ENCODE measurements at places on chromosomes 4 and X.

DNA sequence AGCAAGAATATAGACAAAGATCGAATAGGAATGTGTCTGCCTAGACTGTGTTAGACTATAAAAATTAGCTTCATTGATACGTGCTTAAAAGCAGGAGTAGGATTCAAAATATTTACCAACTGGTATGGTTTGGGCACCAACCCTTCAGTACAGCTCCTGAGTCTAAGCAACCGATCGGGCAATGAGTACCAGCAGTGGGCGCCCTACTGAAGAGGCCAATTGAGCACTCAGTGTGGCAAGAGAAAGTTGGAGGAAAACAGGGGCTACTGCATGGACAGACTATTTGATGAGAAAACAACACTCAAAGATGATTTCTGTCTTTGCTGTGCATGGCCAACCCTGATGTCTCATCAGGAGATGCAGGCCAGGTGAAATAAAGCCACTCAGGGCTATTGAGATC is 176.0 kb upstream of the NWD2 start:
- DNase-seq: no peak

DNA sequence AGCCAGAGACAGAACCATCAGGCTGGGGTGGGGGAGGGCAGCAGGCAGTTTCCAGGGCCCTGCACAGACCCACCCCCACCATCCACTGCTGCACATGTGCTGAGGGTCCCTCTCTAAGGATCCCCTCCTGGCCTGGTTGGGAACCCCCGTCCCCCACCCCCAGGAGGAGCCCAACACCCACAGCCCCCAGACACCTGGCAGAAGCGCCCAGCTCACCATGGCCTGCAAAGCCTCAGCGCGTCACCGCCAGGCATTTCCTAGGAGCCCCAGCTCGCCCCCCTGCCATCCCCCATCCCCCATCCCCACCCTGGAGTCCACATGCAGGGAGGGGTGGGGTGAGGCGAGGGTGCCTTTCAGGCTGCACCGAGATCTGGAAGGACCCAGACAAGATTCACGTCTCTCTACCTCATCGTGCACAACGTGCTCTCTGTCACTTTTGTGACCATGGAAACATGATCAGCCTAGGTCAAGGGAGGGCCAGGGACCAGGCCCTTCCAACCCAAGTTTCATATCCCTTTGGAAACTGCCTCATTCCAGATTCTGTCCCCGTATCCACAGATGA is 9.3 kb downstream of the MXD4 start:
- no peak for DNase-seq

DNA sequence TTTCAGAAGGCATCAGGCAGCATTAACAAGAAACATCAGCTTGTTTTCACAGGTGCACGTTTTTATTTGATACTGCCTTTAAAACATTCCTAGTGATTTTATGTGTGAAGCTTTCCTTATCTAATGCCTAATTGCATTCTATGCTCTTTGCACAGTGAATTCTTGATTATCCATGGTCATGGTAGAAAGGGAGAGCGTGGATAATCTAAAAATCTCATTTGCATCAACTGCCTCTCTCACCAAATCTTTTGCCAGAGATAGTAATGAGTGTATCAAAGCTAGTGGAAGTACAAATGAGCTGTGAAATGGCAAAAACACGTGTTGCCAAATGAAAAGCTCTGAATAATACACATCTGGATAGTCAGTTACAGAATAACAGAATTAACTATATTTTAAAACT is 170.5 kb downstream of the NAA11 start:
- DNase-seq: no peak

GRCh38 chrX:109958266-109958665 is 44.6 kb upstream of the TMEM164 start:
- no peak for DNase-seq

GRCh38 chr4:154120690-154121345 is 331.9 kb upstream of the SFRP2 start:
- no peak for DNase-seq

DNA sequence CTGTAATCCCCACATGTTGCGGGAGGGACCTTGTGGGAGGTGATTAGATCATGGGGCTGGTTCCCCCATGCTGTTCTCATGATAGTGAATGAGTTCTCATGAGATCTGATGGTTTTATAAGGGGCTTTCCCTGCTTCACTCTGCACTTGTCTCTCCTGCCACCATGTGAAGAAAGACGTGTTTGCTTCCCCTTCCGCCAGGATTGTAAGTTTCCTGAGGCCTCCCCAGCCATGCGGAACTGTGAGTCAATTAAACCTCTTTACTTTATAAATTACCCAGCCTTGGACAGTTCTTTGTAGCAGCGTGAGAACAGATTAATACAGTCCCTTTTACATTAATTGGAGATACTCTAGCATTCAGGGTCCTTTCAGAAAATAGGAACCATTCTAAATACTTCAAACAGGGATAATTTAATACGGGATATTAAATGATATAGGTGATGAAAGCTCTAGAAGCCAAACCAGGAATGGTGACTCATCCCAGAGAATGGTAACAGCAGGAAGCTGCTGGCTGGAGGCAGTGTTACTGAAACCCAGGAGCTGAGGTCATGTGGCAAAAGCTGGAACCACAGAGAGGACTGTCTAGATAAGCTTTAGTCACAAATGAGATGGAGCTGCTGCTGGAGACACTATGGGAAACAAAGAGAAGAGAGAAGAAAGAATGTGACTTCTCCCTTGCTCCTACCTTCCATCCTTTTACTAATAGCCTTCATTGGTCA is 57.3 kb downstream of the GSTCD start:
- DNase-seq: no peak

- no peak for DNase-seq
Observed at GRCh38 chrX:113399506-113400192, 559.0 kb upstream of the AMOT start.

DNA sequence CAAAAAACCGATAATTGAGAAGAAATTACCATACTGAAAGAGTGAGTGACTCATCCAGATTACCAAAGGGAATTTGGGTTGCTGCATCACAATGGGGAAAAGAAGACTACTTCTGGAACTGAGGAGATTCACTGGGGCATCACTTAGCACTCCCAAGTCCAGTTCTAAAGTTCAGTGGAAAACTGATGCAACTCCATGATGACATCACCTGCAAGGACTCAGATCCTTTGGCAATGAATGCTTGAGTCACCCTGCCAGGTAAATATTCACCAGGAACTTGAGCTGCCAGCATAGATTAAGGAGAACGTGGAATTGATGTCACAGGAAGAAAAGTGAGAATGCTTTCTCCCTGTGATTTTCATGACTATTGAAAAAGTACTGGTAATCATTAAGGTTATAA is 32.0 kb upstream of the SMIM10L2A start:
- DNase-seq: no peak

DNA sequence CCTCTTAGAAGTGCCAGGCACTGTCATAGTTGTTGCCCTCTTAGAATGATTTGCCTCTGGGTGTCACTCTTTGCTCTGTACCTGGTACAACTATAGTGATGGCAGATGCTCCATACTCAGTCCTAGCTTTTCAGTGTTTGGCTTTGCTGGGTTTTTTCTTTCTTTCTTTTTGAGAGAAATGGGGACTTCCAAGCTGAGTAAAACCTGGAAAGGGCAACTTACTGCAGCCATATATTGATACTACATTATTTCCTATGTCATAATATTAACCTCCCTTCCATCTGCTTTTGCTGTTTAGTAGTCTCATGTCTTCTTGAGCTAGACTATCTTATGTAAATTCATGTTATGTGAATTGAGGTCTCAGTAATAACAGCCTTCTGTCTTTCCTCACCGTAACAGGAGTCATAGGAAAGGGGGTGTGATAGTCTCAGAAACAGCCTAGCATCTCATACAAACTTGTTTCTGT is 49.0 kb downstream of the NIPAL1 start:
- DNase-seq: no peak

DNA sequence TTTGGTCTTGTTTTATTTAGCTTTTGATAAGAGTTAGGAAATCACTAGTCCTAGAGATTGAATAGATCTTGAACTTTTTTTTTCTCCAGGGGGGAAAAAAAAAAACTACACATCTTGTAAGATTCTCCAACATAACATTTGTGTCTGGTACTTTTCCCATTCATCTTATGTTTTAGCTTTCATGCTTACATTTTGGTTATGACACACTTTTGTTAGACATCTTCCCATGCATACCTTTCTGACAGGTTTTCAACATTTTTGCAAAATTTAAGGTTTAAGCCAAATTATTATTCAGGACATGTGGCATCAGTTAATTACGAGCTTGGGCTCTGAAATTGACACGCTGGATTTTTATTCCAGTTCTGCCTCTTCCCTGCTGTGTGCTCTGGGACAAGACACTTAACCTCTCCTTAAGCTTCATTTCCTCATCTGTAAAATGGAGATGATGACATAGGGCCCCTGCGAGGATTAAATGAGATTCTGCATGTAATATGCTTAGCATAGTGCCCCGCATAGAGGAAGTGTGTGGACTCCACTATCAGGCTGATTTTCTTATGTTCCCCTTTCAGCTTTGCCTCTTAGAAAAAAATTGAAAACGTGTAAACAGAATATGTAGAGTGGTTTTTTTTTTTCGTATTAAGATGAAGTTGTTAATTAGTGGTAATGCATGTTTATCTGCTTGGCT is 5.3 kb downstream of the KIT start:
- no peak for DNase-seq

GRCh38 chr4:4477796-4478195 is 64.1 kb downstream of the STX18 start:
- DNase-seq: no peak

GRCh38 chrX:3501833-3502535 is 155.5 kb upstream of the MXRA5 start:
- no peak for DNase-seq

- no peak for DNase-seq
Observed at GRCh38 chr4:24607334-24607733, 23.0 kb upstream of the DHX15 start.

DNA sequence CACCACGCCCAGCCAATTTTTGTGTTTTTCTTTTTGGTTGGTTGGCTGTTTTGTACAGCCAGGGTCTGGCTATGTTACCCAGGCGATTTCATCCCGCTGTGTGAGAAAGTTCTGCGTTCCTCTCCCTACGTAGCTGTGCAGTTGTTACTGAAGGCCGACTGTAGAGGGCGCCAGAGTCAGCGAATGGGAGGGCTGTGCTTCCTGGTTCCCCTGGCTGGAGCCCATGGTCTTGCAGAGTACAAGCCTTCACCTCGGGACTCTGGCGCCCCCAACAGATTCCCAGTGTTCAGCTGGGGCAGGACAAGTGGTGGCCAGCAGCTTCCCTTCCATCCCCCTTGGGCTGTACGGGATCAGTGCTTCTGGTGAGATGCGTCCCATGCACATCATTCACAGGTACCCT is 5.6 kb upstream of the CT45A1 start:
- no peak for DNase-seq

GRCh38 chrX:132401935-132402334 is 86.9 kb downstream of the MBNL3 start:
- DNase-seq: no peak

GRCh38 chr4:158782551-158783360 is 13.9 kb downstream of the FNIP2 start:
- no peak for DNase-seq

GRCh38 chr4:60657041-60657440 is 543.1 kb upstream of the ADGRL3 start:
- no peak for DNase-seq

GRCh38 chr4:107034091-107034995 is 1.8 kb downstream of the DKK2 start:
- no peak for DNase-seq

DNA sequence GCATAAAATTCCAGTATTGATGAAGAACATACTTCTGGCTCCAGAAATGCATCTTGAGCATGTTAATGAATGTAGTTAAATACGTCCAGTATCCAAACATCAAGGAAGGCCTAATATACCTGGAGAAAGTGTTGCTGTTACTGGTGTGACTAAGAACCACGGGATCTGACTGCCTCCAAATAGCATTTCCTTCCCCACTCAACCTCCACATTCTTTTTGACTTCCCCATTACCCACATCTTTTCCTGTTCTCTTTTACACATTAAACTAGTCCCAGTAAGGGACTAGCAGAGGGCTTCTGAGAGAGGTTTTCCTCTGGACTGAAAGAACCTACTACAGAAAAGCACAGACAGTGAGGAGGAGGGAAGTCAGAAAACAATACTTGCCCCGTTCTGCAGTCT is 482.8 kb upstream of the HTR2C start:
- DNase-seq: no peak

DNA sequence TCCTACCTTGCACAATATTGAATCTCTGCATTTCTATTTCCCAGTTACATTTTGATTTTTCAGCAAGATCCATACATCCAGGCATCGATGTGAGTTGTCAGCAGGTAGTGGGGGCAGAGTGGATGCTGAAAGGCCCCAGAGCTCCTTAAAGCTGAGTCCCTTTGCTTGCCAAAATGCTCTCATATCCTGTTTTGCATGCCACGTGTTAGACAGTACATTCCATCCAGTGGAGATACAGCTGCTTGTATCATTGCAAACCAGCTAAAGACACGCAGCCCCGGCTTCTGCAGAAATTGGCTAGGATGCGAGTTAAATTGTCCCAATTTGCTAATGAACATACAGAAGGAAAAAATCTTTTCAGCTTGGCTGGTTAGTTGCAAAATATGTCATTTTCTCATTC is 179.6 kb upstream of the MXRA5 start:
- DNase-seq: no peak

GRCh38 chr4:10765386-10765785 is 80.8 kb upstream of the CLNK start:
- DNase-seq: no peak

DNA sequence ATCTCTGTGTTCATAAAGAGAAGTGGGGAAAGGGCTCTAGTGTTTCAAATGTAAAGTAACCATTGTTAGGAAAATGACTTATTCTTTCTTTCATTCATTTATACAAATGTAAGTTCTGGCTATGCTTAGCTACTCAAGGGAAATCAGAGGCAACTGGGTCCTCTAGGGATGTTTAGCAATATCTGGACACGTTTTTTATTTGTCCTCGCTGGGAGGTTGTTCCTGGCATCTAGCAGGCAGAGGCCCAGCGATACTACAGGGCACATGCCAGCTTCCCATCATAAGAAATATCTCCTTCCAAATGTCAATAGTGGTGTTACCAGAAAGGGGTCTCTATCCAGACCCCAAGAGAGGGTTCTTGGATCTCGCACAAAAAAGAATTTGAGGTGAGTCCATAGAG is 150.0 kb downstream of the VCX3A start:
- DNase-seq: no peak

DNA sequence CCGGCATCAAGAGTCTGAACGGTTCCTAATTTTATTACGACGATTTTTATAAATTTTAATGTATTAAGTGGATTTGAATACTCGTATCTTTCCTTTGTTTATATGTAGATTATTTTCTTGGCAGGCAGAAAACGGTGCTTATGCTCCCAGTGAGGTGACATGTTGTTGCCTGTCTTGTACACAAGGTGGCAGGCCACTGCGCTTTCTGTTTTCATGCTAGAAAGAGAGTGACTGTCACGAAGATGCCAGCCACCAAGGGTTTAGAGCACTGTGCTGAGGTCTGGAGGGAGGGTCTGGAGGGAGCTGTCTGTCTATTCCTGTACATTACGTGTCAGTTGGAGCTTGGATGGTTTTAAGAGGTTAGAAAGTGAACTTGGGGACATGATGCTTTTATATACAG is 87.7 kb downstream of the SHROOM2 start:
- DNase-seq: peak; percentile 2

- DNase-seq: no peak
Observed at GRCh38 chr4:31141095-31141831, 421.1 kb downstream of the PCDH7 start.

GRCh38 chr4:125938541-125938940 is 623.8 kb downstream of the FAT4 start:
- no peak for DNase-seq
